COLO829 (cell line): ENCODE measurements at places on chromosomes 1 and 21.

DNA sequence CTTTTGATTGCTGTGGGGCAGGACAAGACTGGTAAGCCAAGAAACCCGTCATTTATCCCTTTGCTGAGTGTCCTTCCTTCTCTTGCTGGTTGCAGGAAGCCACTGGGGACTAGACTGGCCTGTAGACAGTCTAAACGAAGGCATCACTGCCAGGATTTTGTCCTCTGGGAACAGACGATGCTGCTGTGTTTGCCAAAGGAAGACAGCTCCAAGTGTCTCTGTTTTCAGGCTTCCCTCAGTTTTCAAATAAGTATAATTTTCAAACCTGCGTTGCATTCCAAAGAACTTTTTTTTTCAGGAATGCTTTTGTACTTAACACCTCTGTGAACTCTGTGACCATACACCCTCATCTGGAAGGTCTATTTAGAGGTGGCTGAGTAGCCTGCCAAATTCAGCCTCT, 269.4 kb downstream of the HLX start:
- DNase-seq = no peak

- DNase-seq = no peak
These were observed 158.4 kb downstream of the TRABD2B start for GRCh38 chr1:47838562-47839432.

DNA sequence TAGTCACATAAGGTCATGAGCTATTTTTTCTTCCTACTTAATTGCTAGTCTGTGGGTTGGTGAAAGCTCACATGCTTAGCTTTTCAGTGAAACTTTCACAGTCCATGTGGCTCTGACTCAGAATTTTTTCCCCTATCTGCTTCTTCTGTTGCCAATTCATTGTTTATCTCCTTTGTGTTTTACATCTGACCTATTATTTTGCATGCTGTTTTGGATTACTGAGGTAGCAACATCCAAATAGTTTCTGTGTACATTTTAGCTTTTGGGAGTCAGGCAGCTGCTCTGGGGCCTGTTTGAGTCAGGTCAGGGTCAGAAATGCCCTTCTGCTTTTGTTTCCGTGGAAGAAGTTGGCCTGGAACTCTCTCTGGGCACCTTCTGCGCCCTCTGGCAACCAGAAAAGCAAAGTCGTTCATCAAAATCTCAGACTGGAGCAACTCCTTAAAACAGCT, 40.0 kb downstream of the ROR1 start:
- DNase-seq = peak; percentile 54

- no peak for DNase-seq
These were observed 489.3 kb upstream of the VAMP3 start for GRCh38 chr1:7281821-7282220.

DNA sequence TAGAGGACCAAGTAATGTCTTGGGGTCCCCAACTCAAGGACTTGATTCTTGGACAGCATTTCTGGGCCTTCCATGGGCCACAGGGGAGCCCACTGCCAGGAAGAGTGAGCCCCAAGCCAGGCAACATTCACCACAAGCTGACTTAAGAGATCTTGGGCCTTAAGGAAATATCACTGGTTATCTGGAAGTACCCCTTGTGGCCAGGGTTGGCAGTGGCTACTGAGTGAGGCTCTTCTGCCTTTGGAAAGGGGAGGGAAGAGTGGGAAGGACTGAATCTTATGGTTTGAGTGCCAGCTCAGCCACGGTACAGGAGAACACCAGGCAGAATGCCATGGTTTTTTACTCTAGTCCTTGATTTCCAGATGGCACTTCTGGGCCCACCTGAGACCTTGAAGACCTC, 228.9 kb upstream of the RGS18 start:
- no peak for DNase-seq

DNA sequence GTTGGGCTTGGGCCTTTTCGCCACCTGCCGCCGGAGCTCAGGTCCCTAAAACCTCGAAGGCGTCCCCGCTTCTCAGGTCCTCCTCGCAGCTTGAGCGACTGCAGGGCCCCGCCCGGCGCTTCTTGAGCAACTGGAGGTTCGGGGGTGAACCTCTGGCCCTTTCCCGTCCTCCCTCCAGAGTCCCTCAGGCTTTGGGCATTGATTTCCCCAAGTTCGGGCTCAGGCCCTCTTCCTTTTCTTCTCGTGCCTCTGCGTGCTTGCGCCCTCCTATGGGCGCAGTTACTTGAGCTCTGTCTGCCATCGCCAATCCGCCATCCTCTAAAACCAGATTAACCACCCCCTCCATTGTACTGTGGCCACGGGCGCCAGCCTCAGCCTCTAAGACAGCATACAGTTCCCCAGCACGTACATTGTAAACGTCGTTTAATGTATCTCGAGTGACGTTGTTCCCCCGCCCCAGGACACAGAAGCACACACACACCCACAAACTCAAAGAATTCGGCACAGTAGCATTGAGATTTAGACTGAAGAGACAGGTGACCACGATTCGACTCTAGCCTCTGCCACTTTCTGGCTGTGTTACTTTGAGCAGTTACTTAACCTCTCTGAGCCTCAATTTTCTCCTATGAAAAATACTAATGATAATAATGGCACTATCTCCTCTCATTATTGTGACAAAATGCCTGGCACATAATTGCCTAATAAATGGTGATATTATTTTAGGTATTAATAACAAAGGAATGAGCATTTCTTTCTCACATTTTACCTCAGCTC, 22.6 kb downstream of the BTG2 start:
- peak; percentile 63 for DNase-seq

DNA sequence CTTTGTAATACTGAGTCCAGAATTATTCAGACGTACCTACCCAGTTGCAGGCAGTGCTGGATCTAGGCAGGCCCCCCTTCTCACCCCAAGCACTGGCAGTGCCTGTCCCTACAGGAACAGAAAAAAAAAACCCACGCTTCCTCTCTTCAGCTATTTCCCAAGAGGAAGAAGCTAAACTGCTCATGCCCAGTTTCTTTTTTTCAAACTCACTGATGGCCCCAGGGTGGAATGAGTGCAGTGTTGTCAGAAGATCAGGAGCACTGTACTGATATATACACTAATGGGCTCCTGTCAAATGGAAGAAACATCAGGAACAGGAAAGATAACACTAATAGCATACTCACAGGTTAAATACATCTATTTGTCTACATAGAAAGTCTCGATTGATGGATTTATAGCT, 28.2 kb upstream of the DOCK7 start:
- no peak for DNase-seq

DNA sequence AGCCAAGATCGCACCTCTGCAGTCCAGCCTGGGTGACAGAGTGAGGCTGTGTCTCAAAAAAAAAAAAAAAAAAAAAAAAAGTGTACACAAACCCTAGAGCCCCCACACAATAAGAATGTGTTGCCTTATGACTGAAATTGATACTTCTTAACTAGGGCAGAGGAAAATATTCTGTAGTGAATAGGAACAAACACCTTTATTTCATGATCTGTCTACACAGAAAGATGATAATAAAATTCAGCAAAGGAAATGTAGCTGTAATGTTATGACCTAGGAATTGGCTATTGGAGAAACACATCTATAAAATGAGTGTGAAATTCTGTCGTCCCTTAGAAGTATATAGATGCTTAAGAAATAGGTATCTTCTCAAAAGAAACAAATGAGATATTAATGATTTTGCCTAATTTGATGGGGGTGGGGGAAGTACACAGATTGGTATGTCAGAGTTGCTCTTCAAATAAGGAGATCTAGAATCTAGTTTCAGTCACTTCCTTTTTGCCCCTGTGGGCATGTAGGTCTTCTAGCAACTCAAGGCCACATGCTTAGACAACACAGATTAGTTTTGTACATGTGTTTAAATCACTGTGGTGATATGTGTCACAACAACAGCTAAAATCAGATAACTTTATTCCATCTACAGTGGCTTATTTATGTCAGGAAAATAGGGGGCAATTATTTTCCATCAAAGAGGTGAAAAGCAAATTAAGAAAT, 10.7 kb upstream of the GPR25 start:
- no peak for DNase-seq

- DNase-seq = no peak
These were observed 262.7 kb downstream of the MATN1 start for GRCh38 chr1:30460661-30461060.

DNA sequence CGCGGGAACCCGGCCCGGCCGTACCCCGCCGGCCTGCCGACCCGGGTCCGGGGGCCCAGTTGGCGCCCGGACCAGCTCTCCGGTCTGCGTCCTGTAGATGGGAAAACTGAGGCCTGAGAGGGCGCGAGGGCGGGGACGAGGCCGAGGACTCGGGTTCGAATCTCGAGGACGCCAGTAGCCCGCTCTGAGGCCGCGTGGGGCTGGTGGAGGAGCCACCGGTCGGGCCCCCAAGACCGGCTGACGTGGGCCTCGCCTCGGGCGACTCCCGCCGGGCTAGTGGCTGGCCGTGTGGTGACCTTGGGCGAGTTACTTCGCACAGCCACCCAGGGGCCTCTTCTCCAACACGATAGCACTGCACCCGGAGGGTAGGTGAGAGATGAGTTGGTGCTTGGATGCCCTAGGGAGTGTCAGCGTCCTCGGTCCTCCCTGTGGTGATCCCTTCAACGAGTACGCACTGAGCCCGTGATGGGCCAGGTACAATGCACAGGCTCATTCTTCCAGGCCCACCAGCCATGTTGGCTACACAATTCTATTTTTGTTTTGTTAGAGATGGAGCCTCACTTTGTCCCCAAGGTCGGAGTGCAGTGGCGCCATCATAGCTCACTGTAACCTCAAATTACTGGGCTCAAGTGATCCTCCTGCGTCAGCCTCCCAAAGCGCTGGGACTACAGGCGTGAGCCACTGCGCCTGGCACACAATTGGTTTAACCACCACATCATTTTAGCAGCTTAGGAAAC, 404 bp upstream of the SCMH1 start:
- no peak for DNase-seq

DNA sequence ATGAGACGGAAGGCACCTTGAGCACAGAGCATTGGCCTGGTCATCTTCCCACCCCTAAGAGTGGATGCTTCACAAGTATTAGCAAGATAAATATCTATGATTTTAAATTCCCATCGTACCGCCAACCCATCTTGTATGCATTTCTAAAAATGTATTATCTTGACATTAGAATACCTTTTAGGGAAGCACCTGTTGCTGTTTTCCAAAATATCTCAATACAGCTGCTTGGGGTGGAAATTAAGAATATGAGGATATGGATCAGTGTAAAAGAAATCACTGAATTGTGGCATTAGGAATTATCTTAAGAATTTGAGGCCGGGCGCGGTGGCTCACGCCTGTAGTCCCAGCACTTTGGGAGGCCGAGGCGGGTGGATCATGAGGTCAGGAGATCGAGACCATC, 166.3 kb downstream of the ETS2 start:
- no peak for DNase-seq

GRCh38 chr1:241063276-241063675, 293.7 kb downstream of the RGS7 start:
- DNase-seq = no peak

DNA sequence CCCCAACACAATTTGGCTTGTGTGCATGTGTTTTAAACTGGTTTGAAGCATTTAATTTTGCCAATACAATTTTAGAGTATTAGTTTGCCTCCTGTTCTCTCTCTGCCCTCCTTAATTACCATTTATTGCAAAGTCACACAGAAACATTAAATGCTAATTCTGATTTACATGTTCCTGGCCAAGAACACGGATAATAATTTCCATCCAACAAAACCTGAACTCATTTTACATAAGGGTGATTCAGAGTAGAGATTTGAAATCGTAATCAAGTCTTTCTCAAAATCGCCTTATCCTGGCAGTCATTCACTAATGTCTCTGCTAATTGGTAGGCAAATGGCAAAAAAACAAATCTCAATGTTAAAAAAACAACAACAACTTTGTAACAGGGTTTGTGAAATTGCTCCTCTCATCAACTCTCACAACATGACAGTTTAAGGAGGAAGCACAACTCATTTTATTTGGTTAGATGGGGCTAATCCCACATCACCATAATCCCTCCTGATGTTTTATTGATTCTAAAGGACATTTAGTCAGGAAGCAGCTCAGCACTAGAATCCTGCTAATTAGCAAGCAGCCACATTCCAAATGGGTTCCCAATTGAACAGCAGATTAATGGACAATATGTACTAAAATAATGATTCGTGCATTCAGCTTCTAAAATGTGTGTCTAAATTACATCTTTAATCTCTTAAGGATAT, 55.9 kb downstream of the C1orf87 start:
- DNase-seq = no peak

- DNase-seq = no peak
These were observed 329.7 kb upstream of the USP24 start for GRCh38 chr1:55544826-55545225.

DNA sequence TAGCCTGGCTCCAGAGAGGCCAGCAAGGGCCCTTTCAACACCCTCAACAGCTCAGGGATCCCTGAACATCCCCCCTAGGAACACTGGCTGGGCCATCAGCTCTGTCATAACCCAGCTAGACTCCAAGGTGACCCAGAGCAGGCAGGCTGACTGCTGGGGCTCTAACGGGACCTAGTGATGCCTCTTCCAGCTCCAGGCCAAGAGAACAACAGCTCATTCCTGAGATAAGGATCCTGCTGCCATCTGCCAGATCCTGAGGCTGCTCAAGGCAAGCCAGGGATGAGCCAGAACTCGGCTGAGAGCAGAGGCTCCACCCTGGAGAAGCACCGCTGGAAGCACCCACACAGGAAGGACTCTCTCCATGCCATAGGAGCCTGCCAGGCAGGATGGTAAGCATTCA, 2.0 kb downstream of the VSIG8 start:
- no peak for DNase-seq

- DNase-seq = no peak
These were observed 188.2 kb downstream of the PLPP3 start for GRCh38 chr1:56390934-56391731.

DNA sequence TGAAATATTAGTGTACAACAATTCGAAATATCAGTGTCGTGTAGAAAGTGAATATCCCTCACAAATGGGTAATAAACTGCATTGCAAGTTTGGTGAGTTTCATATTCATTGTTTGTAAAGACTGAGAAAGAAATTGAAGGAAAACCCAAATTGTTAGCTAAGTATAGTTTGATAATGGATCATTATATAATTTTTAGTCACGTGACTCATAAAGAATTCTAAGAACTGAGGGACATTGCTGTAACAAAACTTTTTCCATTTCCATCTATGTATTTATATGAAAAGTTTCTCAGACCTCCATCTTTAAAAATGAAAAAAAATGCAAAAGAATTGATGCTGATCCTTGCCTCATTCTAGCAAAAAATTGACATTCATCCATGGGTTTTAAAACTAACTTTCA, 36.0 kb upstream of the SGIP1 start:
- no peak for DNase-seq

- no peak for DNase-seq
These were observed 41.9 kb downstream of the SMG7 start for GRCh38 chr1:183514235-183514634.

DNA sequence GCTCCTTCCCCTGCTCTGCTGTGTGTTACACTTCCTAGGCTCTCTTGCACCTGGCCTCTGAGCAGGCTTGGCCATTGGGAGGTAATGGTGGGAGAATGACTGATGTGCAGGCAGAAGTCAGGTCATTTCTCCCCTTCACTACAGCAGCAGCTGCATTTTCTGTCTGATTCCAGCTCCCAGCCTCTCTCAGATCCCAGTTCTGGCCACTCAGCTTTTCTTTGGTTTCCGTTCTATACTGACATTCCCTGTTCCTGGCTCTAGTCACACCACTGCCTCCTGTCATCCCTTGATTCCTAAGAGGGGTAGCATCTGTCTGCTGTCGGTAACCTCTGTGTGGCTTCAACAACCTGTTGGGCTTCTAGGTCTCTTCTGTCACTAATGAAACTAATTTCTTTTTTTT, 127.7 kb upstream of the HOOK1 start:
- DNase-seq = no peak

GRCh38 chr1:24737368-24738117, 7.7 kb upstream of the CLIC4 start:
- no peak for DNase-seq

- no peak for DNase-seq
These were observed 217.0 kb downstream of the DNAH14 start for GRCh38 chr1:225146478-225146877.
